T-helper 17 cell (primary cell): ENCODE measurements at places on chromosomes 13 and 19. TPM values are rescaled to one million over a fixed set of nuclear protein-coding genes. Genes with fewer than 3 reads are reported as not detected.

F2RL3 gene
- total RNA-seq: 2.7 TPM

ZNF738 gene
- total RNA-seq: 7.5 TPM

DNA sequence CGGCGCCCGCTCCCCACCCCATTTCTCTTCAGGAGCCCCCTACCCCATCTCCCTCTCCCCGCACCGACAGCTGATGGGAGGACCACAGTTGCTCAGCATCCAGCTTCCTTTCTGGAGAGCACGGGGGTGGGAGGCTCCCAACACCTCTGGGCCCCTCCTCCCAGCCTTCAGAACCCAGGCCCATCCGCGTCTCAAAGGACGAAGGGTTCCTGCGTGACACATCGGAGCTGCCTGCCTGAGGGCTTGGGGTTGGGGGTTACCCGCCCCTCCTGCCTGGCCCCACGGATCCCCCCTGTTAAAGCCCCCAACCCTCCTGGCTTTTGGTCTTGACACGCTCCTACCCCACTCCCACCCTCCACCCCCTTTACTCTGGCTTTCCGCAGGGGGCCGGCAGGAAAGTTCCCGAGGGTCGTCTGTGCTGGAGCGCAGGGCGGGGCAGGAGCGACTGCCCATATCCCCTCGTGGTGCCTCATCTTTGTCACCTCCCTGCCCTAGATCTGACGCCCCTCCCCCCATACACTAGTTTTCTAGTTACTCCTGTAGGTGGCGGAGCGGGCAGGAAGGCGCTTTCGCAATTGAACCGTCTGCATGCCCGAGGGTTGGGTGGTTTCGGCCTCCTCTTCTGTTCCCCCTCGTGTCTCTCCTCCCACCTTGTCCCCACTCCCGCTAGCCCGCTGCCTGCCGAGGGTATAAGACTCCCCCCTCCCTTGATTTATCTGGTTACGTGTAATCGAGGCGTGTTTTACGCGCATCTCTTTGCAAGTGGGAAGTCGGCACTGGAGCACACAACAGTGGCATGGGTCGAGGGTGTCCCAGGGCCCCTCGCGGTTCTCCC, 924 bp downstream of the TRAPPC5 start:
- H3K36me3 ChIP-seq: no peaks in the 10 kb centered on the region
- peak; percentile 68 for DNase-seq

GRCh38 chr13:41643507-41643906, 186.2 kb downstream of the RGCC start:
- peaks cover 3% of the 10 kb centered on the region for H3K36me3 ChIP-seq
- DNase-seq: no peak
- no peaks in the 10 kb centered on the region for H3K27me3 ChIP-seq
- no peak overlapping the region for H3K27ac ChIP-seq

DNA sequence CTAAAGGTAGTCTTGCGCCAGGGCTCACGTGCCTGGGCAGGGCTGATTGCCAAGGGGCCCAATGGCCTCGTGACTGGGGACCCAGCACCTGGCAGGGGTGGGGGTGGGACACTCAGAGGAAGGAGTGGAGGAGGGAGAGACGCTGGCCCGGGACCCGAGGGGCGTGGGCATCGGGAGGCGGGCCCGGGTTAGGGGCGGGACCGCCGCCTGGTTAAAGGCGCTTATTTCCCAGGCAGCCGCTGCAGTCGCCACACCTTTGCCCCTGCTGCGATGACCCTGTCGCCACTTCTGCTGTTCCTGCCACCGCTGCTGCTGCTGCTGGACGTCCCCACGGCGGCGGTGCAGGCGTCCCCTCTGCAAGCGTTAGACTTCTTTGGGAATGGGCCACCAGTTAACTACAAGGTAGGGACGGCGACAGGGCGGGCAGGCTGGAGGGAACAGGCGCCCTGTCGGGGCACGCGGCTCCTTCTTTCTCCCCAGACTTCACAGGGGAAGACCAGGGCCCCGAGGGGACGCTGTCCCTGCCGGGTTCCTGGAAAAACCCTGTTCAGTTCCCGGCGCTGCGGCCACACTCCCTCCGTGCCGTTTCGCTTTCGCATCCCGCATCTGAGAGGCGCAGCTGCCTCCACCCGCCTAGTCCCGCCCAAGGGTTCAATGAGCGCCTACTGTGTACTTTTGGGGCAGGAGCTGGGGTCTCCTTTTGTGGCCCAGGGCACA, at the start of gene IFI30:
Gene IFI30, plus strand, starts transcription at position 242 of the 717 bp plus-strand sequence. Its CDS starts 29 bp downstream, at position 271.
- no peaks in the 10 kb centered on the region for H3K36me3 ChIP-seq
- peaks cover 18% of the 10 kb centered on the region for H3K4me1 ChIP-seq
- H3K27me3 ChIP-seq: no peaks in the 10 kb centered on the region
- peak within 1 kb of the TSS; percentile 92 for H3K4me3 ChIP-seq
- H3K27ac ChIP-seq: peak within 1 kb of the TSS; percentile 43
- DNase-seq: peak; percentile 52
